ENCODE measurements at places on chromosomes 4 and X.

- no peak for DNase-seq
Measured at GRCh38 chrX:39320165-39320564, 518.9 kb downstream of the MID1IP1 start.

DNA sequence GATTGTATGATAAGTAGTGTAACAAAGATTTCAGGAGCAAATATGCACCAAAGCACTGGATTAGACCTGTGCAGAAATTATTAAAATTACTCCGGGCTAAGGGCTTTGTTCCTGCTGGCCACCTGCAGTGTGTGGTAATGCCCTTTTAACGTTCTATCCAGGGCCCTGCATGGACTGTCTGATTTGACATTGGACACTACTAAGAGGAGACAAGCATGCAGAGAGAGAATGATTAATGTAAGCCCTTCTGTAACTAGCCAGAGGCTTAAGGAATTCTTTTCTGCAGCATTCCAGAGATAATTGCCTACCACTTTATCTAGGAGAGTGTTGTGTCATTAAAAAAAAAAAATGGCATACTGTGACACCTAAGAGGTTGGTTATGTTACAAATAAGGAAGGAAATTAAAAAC is 117.0 kb downstream of the PCDH7 start:
- DNase-seq, result peak; percentile 44

DNA sequence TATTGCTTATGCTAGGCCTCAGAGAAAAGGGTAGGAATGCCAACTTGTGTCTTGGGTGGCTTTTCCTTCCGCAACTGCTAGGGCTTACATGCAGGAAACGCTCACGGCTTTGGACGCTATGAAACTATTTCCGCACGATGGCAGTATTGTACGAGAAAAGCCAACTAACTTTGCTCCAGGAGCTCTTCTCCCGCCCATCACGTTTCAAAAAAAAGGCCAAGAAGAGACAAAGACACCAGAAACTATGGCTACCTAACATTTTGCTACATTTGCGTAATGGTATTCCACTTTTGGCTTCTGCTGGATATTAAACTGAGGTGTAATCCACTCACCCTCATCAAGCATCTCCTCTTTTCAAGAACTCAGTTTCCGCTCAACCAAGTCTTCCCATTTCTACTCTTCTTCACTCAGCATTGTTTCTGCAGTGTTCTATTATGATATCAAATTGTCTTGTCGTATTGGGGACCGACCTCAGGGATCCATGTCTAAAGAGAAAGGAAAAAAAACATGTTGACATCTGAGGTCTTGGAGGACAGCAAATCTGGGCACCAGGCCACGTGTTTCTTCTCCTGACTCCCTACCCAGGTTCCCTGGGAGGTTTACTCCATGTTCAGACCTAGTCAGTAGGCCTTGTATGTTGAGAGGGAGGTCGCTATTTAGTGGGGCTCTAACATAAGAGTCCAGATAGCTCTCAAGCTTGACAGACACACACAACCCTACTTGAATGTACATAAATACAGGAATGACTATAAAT is 239.4 kb upstream of the STK26 start:
- DNase-seq, result no peak

- peak; percentile 82 for DNase-seq
Measured at GRCh38 chrX:10884246-10884645, 226.9 kb upstream of the HCCS start.

- no peak for DNase-seq
Measured at GRCh38 chr4:1989533-1990347, 19.0 kb downstream of the NELFA start.

DNA sequence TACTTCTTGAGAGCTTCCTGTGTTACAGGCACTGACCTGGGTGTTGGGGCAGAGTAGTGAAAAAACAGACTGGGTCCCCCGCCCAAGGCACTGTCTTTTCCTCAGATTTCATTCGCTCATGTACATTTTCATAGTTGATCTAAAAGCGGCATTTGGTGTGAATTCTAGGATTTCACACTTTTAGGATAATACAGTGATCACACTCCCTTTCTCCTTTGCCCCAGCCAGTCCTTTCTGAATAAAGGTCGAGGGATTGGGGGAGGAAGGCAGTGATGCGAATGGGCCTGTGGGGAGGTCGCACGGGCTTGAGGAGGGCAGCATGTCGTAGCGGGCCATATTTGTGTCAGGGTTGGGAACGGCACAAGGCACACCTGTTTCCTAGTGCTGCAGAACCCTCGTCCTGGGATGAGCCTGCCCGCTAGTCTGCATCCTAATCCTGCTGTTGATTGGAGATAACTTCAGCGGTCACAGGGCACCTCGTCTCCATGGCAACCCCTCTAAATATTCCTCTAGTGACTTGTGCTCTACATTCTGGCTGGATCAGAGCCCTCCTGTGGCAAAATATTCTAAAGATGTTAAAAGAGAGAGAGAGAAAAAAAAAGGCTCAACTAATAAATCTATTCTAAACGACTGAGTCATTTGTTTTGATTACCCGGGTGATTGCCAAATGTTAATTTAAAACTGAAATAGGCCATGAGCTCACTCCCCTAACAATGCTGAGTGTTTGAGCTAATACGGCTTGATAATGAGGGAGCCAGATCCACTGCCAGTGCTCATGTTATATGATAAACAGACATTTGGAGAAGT is 21.8 kb downstream of the FHL1 start:
- DNase-seq, result peak; percentile 95

DNA sequence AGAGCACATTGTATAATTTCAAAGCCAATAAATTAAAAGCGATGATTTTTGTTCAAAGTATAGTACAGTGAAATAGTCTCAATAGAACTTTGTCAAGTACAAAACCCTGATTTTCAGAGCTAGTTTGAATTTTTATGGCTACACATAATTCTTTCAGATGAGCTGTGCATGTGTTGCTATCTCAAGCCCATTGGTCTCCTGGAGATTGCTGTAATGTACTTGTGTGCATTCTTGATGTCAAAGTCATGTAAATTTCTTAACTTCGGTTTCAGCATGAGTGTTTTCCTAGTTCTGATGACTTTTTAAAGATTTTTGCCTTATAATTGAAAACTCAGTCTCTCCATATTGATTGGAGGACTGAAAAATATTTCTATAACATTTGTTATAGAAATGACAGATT is 200.8 kb downstream of the CEP135 start:
- peak; percentile 79 for DNase-seq

GRCh38 chr4:25532591-25532990 is 123.1 kb upstream of the SLC34A2 start:
- no peak for DNase-seq

DNA sequence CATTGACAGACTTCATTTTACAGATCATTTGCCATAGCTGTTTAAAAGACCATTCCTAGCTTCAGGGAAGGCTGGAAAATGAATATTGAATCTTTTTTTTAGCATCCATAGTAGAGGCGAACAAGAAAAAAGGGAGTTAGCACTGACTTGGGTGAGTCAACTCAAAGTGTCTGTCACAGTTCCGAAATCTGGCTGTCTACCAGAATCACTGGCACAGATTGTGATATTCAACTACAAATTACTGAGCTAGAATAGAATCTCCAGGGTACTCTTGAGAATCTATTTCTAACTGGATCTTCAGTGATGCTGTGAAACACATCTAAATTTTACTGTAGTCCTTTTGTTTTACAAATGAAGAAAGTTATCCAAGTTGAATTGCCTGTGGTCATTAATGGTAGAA is 31.5 kb downstream of the SEC24B start:
- DNase-seq, result peak; percentile 7

DNA sequence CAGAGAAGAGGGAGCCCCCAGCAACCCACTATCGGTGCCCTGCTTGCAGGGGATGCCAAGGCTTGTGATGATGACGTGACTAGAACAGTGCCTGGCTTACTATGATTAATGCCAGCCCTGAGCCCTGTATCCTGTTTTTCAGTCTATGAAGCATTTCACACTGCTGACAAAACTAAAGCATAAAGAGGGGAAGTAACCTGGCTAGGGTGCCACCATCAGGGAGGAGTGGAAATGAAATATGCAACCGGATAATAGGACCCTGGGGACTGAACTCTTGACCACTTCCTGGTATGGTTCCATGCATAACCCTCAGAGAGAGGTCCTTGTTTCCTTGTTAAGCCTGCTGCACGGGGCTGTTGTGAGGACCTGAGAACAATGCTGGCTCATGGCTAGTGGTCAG is 50.3 kb downstream of the MED28 start:
- peak; percentile 10 for DNase-seq

DNA sequence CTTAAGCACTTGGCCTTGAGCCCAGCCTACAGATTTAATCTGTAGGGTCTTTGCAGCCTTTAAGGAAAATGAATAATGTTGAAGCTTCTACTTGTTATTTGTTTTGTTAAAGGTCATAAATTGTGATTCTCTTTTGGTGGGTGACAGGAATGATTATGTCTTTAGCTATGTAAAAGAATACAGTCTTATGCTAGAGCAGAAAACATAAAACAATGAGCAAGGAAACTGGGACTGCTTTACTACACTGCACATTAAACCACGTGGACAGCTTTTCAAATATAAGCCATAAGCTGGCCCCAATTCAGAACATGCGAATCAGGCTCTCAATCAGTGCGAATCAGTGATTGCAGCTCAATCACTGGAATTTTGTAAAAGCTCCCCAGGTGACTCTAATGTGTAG is 40.9 kb upstream of the TBC1D19 start:
- DNase-seq, result peak; percentile 58

DNA sequence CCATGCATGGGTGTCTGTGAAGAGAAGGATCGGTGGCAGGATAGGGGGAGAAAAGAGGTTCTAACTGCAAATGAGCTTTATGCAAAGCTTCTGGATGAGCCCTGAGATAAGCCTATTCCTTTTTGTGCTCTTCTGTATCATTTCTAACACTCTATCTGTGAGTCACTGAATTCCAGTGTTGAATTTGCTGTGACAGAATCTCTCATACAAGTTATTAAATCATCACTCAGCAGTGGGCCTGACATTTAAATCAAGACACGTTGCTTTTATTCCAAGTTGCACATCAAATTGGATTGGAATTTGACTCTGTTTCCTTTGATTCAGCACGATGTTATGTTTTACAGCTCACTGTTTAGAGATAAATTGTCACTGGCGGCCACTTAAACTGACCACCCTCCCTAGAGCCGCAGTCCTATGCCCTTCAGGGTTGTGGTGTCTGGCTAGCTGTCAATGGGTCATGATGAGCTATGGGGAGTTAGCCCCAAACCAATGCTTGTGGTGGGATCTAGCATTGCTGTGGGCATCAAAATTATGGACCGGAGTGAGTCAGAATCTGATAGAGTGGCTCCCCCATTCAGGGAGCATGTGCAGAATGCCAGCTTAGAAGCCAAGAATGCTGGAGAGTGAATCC is 42.7 kb downstream of the LHFPL1 start:
- peak; percentile 95 for DNase-seq

DNA sequence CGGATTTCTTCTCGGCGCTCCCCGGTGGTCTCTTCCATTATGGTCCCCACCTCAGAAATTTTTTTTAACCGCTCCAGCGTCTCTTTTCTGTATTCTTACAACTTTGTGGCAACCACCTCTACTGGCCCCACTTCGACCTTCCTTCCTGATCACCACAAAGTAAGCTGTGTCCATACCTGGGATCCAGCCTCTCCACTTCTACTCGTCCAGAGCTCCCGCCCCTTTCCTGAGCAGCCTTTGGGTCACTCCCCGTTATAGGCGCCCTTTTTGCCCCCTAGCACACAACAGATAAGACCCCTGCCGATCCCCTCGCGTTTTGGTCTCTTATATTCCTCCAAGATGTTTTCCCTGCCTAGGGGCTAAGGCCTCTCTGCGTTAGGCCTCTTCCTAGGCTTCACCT is 557 bp downstream of the PIGG start:
- DNase-seq, result no peak

- peak; percentile 18 for DNase-seq
Measured at GRCh38 chr4:153241970-153242838, 38.0 kb downstream of the TRIM2 start.

DNA sequence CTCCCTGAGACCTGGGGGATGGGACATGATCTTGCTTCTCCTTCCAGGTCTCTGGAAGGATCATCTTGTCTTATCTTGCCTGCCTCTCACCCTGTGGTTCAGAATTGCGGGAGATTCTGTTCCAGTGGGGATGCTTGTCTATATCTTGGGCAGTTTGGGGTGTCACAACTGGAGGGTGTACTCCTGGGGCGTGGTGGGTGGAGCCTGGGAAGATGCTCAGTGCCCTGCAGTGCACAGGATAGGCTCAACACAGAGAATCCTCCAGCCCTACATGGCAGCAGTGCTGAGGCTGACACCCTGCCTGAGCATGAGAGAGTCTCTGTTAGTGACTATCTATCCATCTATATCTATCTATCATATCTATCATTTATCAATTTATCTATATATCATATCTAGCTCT is 7.7 kb downstream of the P2RY8 start:
- no peak for DNase-seq

- DNase-seq, result no peak
Measured at GRCh38 chrX:46574774-46575381, 1.3 kb downstream of the CHST7 start.

- DNase-seq, result no peak
Measured at GRCh38 chrX:46263494-46263893, 281.7 kb downstream of the ZNF674 start.

- no peak for DNase-seq
Measured at GRCh38 chrX:1535241-1536041, 1.5 kb downstream of the P2RY8 start.

DNA sequence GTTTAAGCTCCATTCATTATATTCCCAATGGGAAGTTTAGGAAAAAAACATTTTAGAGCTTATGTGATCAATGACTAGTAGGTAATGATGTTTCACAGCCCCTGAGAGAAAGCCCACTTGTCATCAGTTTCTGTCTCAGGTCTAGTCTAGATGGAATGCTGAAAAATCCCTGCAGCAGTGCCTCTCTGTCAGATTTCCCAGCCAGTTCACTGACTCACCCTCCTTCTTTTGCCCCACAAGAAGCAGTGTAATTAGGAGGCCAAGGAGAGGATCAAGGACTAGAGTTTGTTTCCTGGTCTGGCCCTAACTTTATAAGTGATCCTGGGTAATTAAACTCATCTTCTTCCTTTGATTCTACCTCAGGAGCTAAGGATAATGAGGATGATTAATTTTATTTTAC is 118.7 kb upstream of the ANXA3 start:
- DNase-seq, result peak; percentile 80

DNA sequence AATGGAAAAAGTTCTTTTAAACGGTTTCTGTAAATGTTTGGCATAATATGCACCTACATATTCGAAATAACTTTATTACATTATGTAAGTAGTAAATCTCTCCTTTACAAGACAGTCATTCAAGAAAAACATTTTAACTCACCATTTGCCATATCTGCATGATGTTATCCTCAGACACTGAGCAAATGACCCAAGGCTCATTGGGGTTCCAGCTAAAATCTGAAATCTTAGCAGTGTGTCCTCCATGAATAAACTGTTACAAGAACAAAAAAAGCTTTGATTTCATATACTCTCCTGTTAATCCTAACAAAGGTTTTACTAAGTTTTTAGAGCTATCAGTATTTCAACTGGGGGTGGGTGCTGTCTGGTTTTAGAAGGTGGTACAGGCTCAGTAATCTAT is 24.5 kb downstream of the RBBP7 start:
- no peak for DNase-seq

- peak; percentile 54 for DNase-seq
Measured at GRCh38 chr4:107854356-107855022, 29.8 kb downstream of the SGMS2 start.

GRCh38 chrX:43860646-43861370 is 21.4 kb downstream of the MAOB start:
- DNase-seq, result peak; percentile 18

Data from fibroblast of skin of right biceps (primary cell).